ENCODE measurements at places on chromosomes 6 and 20. TPM values are rescaled to one million over a fixed set of nuclear protein-coding genes. Genes with fewer than 3 reads are reported as not detected.

MOG gene
- not detected for total RNA-seq

STMND1 gene
- not detected for total RNA-seq

SLX4IP gene
- total RNA-seq: 2.0 TPM

GRCh38 chr6:72035486-72035885 is 149.1 kb downstream of the RIMS1 start:
- DNase-seq: no peak

DNA sequence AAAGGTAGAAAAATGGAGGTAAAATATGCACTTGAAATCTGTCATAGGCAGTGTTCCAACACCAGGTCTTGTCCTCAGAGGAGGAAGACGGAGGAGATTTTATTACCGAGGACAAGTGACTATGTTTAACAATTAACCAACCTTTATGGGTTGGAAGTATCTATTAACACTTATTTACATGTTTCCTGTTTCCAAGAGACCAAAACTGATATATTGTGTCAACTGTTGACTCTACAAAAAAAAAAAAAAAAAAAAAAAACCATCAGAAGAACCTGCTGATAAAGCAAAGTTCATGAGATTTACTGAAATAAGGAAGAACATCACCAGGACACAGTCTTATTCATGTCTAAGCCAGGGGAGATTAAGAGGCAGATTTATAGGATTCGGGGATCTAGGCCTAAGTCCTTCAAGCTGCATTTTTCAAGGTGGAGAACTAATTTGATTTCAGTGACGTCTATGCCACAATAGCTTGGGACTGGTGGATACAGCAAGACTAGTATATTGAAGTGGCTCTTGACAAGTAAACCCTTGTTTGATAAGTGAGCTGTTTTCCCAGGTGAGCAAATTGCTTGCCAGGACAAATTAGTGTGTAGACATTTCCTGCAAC is 126.6 kb upstream of the NAA20 start:
- DNase-seq: no peak

DNA sequence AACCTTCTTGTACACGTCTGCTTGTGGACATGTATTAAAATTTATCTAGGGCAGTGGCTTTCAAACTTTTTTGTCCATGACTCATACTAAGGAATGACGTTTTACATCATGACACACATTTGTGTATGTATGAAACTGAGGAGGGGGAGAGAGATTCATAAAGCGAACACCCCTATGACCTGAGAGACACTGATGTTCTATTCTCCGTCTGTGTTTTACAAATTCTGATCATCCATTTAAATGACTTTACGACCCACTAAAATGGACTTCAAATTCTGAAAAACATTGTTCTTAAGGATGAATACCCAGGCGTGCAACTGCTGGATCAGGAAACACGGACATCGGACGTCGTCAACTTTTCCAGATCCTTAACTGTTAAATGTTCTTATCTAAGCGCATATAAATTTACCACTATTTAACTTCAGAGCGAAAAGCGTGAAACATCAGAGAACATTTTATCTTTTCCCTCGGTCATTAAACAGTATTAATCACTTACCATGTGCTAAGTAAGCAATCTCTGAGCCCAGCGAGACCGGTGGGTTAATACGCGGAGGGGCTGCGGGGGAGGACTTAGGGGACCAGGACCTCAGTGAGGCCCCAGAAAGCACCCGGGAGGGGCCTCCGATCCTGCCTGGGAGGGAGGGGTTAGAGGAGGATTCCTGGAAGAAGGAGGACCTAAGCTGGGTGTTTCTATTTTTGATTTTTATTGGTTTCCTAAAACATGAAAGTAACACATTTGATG is 1.2 kb downstream of the PLAGL1 start:
- DNase-seq: no peak

- no peak for DNase-seq
Measured at GRCh38 chr20:21496452-21496851, 17.4 kb downstream of the NKX2-2 start.

- DNase-seq: peak; percentile 57
Measured at GRCh38 chr20:39839399-39840119, 849.5 kb downstream of the MAFB start.

DNA sequence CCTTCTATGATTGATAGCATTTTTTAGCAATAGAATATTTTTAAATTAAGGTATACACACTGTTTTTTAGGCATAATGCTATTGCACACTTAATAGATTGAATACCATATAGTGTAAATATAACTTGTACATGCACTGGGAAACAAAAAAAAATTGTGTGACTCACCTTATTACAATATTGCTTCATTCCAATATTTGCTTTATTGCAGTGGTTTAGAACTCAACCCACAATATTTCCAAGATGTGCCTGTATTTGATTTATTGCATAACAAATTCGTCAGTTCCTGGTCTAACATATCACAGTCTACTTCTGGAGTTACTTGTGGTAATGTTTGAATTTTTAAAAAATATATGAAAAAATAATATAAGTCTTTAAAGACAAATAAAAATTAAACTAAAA is 41.9 kb upstream of the DEFB112 start:
- DNase-seq: no peak

- DNase-seq: peak; percentile 37
Measured at GRCh38 chr20:40494248-40494647, 194.8 kb downstream of the MAFB start.

GRCh38 chr6:160967833-160968232 is 23.7 kb upstream of the MAP3K4 start:
- DNase-seq: no peak

DNA sequence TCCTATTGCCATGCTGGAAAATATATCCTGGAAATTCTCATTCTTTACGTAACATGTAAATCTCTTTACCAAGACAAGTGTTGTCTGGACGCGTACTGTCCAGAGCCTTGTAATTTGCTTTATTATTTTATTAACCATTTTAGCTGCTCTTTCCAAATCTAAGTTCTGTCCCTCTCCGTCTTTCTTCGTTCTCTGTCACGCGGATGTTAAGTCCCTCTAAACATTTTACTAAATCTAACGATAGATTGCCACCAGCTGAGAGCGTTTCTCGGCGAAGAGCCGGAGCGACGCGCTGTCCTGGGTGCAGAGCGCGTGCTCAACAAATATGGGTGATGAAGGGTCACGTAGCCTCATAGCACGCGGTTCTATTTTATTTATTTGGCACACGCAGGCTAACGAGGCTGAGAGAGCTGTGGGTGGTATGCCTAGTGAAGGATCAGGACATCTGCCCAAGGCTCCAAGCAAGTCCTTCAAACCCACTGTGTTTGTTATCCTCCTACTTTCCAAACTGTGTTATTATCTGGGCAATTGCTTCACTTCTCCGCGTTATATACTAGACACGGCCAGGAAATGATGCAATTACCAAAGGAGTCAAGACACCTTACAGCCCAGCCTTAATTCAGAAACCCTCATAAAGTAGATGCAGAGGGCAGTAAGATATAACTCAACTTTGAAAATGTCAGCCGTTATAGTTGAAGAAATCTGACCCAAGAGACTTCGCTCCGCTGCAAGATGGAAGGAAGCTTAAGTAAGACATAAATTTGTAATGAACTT is 10.0 kb upstream of the NCOA7 start:
- peak; percentile 71 for DNase-seq

DNA sequence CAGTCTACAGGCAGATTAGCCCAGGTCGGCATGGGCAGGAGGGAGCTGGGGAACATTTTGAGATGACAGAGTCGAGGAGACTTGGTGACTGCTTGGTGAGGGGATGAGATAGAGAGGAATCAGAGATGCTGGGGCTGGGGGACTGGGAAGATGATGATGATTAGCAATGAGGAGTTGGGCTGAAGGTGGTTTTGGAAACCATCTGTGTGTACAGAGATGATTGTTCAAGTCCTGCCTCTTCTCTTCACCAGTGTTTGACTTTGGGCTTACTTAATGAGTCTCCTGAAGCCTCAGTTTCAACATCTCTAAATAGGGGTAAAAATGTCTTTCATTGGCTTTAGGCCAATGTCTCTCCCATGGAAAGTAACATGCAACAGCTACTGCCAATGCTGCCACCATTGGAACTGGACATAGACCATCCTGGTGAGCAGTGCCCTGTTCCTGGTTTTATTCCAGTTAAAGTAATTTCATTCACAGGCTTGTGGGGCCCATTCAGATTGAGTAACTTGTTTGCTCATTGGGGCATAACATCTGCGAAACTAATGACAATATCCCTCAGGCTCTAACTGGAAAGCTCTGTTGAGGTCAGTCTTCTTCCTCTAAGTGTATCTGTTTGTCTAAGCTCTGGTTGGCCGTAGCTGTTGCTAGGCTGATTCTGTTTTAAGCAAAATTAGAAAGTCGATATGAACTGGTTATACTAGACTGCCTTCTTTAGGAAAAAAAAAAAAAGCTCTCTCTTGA is 99.1 kb downstream of the ARMC2 start:
- DNase-seq: no peak

DNA sequence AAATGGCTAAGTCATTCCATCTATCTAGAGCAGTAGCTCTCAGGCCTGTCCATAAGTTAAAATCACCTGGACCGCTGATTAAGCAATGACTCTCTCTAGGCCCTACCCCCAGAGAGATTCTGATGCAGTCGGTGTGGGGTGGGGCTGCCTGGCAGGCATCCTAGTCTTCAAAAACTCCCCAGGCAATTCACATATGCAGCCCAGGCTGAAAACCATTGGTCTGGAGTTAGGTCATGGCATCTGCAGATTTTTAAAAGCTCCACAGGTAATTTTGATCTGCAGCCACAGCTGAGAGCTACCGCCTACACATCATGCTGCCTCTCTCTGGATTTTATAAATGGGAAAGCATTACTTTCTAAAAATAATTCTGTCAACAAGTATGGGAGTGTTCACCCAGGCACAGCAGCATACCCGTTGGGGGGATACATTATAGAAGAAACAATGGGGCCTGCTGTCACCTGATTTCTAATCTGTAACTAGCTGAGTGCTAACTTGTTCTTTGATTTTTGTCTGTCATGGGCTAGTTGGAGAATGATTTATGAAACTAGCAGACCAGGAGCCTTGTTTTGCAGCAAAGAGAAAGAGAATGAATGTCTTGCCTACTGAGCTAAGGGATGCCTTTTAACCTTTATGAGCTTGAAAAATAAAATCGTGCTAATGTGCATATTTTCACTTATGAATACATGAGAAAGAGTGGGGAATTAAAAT is 44.1 kb upstream of the ATXN1 start:
- DNase-seq: no peak

GRCh38 chr6:134397676-134398075 is 79.8 kb upstream of the SGK1 start:
- no peak for DNase-seq
